Stimulated activated CD8-positive, alpha-beta memory T cell treated with anti-CD3 and anti-CD28 coated beads, Interleukin-7, amount 100 ng/mL, for 1 hour (primary cell): ENCODE measurements at places on chromosomes 3 and 15.

GRCh38 chr15:37931868-37932267 is 2.6 kb upstream of the TMCO5A start:
- DNase-seq: no peak

DNA sequence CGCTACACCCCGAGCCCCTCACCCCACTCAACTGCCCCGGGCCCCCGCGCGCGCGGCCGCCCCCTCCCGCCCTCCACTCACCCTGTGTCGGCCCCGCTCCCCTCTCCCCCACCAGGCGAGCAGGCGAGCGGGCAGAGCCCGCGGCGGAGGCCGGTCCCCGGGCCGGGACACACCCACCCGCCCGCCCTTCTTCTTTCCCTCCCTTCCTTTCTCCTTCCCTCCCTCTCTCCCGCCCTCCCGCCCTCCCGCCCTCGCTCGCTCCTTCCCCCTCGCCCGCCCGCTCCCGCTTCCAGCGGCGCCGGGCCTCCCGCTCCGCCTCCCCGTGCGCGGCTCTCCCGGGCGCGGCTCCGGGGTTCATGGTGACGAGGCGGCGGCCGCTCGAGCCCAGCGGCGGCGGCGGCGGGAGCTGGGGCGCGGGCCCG is at the start of gene CTDSPL:
TSS of gene CTDSPL (plus strand) at position 261 of the 422 bp plus-strand sequence. CDS start 320 bp downstream, outside the sequence.
- DNase-seq: no peak

- DNase-seq: no peak
Observed at GRCh38 chr15:72227720-72228119, 3.3 kb downstream of the PKM start.

GRCh38 chr15:72368899-72369298 is 6.9 kb downstream of the HEXA start:
- no peak for DNase-seq

GRCh38 chr3:28924744-28925360 is 356.0 kb upstream of the RBMS3 start:
- no peak for DNase-seq

GRCh38 chr3:43095370-43095769 is 10.5 kb downstream of the POMGNT2 start:
- no peak for DNase-seq

DNA sequence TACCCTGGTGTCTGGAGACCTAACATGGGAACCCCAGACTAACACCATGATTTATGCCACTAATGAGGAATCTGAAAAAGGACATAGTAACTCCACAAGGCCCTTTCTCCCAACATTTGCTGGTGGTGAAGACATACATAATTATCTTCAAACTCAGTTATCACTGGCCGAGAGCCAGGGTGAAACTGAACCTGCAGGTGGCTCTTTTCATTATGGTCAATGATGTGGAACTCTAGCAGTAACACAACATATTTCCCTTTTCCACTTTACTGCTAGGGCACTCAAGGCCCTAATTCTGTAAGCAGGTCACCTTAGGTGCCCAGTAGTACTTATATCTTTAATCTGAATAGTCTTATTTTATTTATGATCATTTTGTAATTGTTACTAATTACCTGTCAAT is 326.4 kb upstream of the SATB1 start:
- DNase-seq: no peak

DNA sequence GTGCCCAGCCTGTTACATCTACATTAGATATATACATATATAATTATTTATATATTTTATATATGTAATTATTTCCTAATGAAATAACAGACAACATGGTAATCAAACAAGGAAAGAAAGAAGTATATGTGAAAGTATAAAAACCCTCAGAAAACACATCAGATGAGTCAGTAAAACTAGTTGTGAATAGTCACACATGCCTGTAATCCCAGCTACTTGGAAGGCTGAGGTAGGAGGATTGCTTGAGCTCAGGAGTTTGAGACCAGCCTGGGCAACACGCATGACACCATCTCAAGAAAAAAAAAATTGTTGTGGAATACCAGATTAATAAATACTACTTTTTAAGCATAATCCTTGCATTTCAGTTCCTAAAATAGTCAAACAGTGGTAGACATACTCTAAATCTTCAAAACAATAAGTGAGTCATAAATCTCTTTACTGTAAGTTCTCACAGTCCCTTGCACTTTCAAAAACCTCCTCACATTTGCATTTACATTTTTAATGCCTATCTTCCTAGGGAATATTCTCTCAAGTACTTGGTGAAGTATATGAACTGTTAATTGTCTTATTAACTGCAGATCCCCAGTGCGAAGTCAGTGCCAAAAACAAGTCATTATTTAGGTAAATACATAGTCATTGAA is 106.5 kb downstream of the MYO9A start:
- no peak for DNase-seq

DNA sequence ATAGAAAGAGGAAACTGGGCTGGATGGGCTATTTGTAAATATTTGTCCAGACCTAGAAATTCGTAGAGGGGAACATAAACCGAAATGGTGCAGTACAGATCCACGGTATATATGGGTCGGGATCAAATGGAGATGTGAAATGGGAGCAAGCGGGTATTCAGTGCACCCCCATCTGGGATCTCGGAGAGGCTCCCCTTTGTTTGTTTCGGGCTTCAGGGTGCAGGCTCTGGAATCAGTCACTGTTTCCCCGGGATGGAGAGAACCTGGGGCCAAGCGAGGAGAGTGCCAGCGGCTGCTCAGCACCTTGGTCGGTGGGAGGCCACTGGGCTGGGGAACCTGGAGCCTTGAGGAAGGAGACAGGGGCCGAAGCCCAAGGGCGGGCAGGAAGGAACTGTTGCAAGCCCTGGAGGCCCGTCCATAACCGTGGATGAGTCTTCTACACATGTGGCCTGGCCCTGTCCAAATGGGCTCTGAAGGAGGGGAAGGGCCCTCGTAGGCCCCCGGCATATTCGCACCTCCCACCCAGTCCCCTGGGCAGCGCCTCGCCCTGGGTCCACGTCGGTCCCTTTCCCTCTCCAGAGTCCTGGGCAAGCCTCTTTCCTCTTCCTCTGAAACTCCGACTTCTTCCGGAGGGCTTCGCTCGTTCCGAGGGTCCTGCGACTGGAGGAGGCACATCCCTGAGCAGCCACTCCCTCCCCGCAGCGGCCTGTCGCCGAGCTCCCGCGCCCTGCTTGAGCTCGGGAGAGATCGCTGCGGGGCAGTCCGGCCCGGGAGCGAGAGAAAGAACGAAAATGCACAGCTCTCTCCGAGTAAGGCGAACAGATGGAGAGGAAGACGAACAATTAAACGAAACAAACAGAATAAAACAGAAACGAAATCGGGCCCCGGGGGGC is 3.0 kb downstream of the ISL2 start:
- no peak for DNase-seq

DNA sequence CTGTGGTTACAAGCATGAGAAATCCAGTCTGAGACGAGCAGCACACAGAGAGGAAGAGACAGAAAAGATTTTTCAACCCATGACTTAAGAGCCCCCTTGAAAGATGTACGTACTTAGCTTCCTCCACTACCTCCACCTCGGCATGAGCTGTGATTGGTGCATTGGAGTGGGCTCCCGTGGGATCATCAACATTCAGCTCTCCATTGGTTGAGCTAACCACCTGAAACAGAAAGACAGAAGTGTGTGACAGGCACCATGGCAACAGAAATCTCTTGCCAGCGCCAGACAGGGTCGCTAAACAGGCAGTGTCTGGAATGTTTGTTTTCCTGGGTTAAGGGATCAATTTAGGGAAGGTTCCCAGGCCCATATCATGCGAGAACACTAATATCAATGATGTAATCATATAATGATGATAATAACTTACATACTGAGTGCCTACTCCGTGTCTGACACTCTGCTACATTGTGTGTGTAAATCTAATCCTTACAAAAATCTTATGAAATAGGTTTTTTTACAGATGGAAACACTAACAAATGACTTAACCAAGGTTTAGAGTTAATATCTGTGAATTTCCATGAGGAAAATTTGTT is 17.5 kb upstream of the PPIB start:
- no peak for DNase-seq

- DNase-seq: no peak
Observed at GRCh38 chr3:63974451-63974850, 48.8 kb downstream of the PSMD6 start.

GRCh38 chr3:126551121-126551838 is 7.5 kb downstream of the C3orf22 start:
- no peak for DNase-seq

DNA sequence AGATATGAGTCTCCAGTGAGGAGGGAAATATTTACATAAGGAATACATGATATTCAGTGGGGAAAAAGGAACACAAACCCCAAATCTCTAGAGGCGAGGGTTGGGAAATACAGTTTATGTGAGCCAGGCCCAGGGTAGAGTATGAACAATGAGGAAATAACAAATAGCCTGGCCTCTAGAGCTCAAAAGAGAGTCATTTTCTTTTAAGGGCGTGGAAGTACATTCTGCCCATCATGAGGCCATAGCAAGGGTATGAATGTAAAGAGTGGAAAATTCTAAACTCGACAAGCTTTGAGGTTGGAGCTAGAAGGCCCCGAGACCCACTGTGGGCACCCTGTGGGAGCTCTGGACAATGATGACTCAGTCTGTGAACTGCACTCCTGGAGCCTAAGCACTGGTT is 27.8 kb upstream of the IGF2BP2 start:
- no peak for DNase-seq

GRCh38 chr3:157542711-157543500 is 39.7 kb upstream of the VEPH1 start:
- DNase-seq: no peak
